ENCODE measurements at places on chromosomes 6 and 20.

GRCh38 chr6:116476002-116476678 is 15.0 kb downstream of the CALHM6 start:
- DNase-seq, result no peak

DNA sequence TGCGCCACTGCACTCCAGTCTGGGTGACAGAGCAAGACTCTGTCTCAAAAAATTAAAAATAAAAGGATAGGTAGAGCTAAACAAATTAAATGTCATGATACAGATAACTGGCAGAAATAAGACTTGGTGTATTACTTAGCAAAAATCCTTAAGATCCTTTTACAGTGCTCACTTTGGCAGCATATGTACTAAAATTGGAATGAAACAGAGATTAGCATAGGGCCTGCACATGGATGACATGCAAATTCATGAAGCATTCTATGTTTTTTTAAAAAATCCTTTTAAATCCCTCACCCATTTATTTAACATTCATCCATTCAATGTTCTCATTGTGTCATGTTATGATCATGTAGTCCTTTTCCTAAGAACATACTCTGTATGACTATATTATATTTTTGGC is 528.8 kb downstream of the CD83 start:
- no peak for DNase-seq

DNA sequence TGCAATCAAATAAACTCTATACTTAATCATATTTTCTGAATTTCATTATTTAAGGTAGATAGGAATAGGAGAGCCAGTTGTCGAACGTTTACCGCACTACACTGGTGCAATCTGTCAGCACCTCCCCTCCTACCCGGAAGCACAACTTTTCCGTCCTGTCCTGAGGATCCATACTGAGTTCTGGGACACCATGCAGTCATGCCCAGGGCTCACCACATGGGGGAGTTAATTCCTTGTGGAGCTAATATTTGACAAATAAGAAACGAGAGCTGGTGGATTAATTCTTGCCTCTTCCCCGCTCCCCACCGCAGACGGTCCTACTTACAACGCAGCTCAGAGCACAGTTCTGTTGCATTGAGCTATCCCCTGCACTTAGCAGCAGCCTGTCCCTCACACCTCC is 107.7 kb upstream of the RALGAPA2 start:
- no peak for DNase-seq

GRCh38 chr6:166435574-166435973 is 52.8 kb upstream of the MPC1 start:
- no peak for DNase-seq

- no peak for DNase-seq
These were observed at the start of gene GPR6 for GRCh38 chr6:109978174-109979032. Gene GPR6 (plus strand): TSS chr6:109978311. CDS start chr6:109979113, 802 bp downstream.

DNA sequence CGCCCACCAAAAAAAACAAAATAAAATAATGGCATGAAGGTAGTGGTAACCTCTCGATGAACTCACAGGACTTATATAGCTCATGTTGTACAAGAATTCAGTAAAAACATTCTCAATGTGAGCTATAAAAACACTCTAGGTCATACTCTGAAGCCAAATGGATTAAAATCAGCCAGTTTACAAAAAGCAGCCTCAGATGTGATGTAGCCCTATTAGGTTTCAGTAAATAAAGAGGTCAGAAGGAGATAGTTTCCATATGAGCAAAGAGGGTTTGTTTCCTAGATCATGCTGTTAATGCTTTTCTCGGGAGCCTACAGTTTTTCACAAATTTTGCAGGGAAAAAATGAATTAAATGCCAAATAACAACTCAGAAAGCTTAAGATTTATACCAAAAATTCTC is 319.5 kb upstream of the HSF2 start:
- DNase-seq, result no peak

- DNase-seq, result no peak
These were observed 327.0 kb downstream of the NRN1 start for GRCh38 chr6:5679691-5680090.

- DNase-seq, result no peak
These were observed 211.2 kb downstream of the CDC5L start for GRCh38 chr6:44598679-44599078.

- DNase-seq, result no peak
These were observed 46.4 kb upstream of the LAMP5 start for GRCh38 chr20:9467995-9468394.

DNA sequence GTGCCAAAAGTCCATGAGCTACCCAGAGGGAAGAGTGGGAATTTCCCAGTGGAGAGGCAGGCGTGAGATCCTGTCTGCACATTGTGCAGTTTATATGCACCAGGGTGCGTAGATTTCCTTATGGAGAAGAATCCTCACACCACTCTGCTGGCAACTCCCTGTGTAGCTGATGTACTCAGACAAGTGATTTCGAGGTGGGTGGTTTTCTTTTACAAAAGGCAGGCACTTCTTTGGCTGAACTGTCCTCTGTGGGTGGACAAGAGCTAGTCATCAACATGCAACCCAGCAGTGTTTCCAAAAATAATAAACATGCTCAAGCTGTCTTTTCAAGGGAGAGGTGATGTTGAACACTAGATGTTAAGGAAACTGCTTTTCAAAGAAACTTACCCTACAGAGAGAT is 121.7 kb upstream of the NXT1 start:
- no peak for DNase-seq

GRCh38 chr20:50335105-50335504 is 144.5 kb downstream of the CEBPB start:
- DNase-seq, result no peak

GRCh38 chr20:59484228-59484627 is 120.1 kb upstream of the PHACTR3 start:
- no peak for DNase-seq

GRCh38 chr20:19453410-19453809 is 241.0 kb downstream of the SLC24A3 start:
- DNase-seq, result no peak

- DNase-seq, result no peak
These were observed 5.5 kb downstream of the ANKEF1 start for GRCh38 chr20:10040070-10040975.

GRCh38 chr6:167581637-167582036 is 245.1 kb upstream of the AFDN start:
- no peak for DNase-seq

GRCh38 chr6:17714177-17714576 is 7.5 kb upstream of the NUP153 start:
- no peak for DNase-seq

DNA sequence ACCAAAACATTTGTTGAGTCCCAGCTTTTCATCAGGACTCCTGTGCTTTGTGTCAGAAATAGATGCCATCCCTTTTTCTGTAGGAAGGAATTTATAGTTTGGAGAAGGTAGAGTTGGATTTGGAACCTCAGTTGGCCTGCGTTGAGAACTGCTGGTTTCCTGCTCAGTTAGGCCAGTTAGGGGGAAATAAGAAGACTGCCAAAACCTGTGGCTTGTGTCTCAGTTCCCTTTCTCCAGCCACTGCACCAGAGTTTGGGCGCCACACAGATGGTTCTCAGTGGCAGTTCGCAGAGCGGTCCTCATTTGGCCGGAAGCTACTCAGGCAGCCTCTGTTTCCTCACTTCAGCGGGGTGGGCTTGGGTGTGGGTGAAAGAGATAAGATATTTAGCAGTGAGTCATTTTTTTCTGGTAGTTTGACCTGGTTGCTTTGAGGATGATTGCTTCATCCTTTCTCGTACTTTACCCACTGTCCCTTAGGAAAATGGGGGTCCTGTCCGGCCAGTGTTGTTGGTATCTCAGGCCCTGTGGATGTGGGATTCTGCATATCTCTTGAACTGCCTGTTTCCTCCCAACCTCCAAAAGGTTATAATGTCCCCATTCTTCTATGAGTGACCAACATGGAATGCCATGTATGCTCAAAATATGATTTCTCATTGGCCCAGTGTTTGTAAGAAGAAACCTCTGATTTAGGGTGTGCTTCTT is 53.7 kb downstream of the JARID2 start:
- no peak for DNase-seq

- no peak for DNase-seq
These were observed 5.2 kb downstream of the HAO1 start for GRCh38 chr20:7935027-7935551.

DNA sequence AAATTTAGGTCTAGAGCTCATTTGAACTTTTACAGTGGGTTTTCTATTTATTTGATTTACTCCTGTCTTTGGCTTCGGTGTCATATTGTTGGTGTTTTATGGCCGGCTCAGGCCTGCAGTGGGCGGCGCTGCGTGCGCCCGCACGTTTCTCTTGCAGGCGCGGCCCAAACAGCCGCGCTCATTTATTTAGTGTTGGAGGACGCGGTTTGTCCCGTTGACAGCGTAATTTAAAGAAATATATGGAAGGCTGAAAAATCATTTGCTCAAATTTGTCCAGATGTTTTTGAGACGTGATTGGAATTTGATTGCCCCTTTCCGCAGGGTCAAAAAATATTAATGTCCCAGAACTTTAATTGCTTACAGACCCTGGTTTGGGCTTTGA is 22.1 kb downstream of the TFAP2B start:
- DNase-seq, result no peak

DNA sequence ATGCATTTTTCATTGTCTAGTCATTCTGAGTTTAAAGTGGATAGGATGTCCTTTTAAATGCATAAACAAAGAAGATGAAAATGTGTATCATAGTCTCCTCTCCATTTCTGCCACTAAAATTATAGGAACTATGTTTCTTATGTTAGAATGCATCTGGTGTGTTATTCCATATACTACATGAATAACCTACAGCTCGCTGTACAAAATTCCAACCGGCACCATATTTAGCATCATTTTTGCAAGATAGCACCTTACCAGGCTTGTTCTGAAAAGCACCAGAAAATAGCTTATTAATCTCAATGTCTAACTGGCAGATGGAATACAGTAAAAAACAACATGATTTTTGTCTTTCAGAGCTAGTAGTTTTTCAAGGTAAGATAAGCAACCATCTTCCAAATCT is 241.5 kb downstream of the SLC35F1 start:
- DNase-seq, result no peak

Measured in esophagus squamous epithelium (tissue), 5 donors.